ENCODE measurements at places on chromosomes 3 and 15.

GRCh38 chr15:57045741-57046382, 127.4 kb downstream of the TCF12 start:
- DNase-seq = no peak

DNA sequence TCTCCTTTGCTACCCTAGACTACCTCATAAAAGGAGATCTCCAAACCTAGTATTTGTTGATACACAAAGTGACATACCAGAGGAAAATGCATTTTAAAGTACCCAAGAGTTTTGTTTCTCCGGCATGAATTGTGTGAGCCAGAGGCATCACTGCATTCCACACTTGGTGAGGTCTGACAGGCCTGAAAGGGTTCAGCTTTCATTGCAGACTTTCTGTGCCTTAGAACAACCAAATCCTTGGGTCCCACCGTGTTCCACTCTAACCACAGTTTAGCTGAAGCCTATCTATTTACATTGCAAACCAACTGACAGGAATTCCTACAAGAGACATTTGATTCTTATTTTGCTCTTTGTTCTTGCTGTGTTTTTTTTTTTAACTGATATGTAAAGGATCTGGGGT, 21.0 kb upstream of the EID1 start:
- peak; percentile 51 for DNase-seq

- DNase-seq = no peak
These were observed 353.9 kb upstream of the THBS1 start for GRCh38 chr15:39227001-39227400.

DNA sequence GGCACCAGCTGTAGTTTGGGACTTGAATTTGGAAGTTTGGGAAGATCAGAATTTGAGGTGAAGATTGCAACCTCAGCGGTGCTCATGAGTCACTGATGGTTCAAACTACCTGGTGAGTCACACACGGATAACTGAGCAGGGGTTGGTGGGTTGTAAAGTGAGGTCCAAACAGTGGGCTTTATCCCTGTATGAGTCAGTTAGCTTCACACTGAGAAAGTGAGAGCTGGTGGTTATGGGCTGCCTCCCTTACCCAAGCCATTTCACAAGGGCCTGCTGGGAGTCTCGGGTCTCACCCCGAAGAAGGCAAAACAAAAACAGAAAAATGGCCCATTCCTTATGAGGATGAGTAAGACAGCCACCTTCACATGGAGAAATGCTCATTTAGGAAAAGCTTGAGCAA, 77.0 kb downstream of the ITGA11 start:
- no peak for DNase-seq

- no peak for DNase-seq
These were observed 36.3 kb downstream of the GABPB1 start for GRCh38 chr15:50318697-50319096.

DNA sequence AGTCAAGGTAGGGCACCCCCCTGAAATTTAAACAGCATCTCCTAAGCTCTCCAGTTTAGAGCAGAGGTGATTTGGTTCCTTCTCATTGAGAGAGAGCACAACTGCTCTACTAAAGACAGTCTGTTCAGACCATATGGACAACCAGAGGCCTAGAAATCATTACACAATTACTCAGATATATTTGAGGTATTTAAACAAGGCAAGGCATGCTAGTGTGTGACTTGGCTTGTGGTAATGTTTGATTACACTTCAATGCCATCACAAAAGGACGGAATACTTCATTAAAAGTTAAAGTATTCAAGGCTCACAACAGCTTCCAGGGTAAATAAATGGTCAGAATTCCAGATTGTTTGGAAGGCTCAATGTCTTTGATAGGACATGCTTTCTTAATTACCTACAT, 110.2 kb downstream of the LRTM1 start:
- DNase-seq = no peak

- DNase-seq = peak; percentile 13
These were observed 401.2 kb upstream of the C2CD4B start for GRCh38 chr15:62566248-62566647.

DNA sequence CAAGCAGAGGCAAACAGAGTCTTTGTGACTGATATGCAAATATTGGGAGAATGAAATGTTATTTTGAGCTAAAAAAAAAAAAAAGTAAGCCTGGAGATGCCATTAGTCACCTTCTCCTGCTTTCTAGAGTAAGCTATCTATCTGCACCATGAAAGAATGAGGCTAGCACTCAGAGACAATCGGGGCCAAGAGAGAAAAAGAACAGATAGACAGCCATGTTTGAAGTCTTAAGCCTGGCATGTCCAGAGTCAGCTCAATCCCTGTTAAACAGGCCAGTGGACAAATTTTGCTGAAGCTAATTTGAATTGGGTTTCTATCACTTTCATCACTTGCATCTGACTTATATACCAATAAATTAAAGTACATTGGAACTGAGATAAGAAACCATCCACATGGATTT, 204.4 kb downstream of the SLC9A9 start:
- DNase-seq = no peak

DNA sequence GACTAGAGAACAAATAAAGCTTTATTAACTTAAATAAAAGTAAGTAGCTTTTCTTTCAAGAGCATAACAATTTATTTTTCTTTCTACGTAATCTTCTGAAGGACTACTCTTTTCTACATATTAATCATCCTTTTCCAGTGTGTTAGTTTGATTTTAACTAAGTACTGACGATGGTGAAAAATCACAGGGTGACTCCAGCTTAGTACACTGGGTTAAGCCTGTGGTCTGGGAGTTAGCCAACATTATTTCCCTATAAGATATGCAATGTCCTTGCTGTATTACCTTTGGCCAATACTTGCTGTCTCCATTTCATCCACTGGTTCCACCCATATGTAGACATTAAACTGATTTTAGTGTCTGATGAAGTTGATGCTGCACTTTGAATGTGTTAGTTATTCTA, 508.6 kb upstream of the SUCLG2 start:
- DNase-seq = no peak

DNA sequence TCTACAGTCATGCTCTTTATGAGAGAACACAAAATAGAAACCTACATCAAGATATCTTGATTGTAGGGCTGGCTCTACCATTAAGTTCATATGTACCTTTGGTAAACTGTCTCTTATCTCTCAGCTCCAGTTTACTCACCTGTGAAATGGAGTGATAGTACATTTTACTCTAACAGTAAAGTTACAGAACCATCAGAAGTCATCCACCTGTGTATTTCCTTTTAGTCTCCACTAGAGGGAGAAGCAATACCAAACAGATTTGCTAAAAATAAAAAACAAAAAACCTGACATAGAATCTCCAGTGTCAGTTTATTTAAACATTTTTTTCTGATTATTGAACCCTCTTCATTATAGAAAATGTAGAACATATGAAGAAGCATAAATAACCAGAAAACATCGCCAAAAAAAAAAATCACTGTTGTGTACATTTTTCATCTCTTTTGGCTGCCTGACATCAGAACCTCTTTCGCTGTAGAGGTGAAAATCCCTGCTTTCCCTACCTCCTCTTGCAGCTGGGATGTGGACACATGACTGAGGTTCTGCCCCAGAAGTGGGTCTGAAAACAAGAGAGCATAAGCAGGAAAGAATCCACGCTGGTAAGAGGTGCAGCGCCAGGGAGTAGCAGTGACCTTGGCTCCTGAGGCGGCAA, 48.7 kb upstream of the WDR72 start:
- DNase-seq = peak; percentile 1

- no peak for DNase-seq
These were observed 28.4 kb downstream of the RASGRP1 start for GRCh38 chr15:38536201-38536676.

DNA sequence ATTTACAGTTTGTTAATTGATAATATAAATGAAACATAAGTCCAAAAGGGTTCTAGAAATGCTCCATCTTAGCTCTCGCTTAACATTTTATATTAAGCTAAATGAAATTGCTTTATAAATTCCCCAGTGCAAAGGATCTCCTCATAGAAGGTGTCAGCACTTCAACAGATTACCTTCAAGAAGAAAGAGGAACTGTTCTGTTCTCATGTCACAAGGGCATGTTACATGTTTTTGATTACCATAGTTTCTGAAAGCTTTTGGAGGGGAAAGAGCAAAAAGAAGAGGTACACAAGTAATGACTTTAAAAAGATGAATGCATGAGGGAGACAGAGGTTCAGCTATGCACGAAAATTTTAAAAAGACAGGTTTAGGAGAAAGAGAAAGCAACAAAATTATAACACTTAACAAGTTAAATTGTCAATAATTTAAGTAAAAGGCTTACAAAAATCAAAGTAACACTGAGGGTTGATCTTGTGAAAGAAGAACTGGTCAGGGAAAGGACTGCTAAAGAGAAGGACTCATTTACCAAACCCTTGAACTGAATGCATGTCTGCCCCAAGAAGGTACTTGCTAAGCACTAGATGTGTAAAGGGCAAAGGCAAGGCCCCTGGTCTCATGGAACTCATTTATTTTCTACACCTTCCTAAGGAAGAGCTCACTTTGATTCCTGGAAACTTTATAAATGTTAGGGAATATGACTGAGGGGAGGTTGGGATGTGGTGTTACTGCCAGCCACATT, 45.1 kb downstream of the CCDC191 start:
- DNase-seq = no peak

DNA sequence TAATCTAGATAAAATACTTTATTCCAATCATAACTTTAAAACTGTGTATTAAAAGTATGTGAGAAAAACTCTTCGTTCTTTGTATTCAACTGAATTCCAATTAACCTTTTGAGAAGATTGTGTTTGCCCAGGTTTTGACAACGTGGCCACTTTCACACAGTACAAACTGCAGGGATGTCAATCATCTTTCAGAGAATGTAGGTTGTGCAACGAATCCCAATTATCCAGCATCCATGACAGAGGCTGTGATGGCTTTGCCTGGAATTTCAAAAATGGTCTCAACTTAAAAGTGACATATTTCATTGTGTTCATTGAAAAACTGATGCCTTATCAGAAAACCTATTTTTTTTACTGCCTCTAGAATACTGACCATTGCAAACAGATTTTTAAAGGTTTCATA, 615.1 kb upstream of the KCNMB2 start:
- no peak for DNase-seq

- no peak for DNase-seq
These were observed 62.2 kb upstream of the P2RY1 start for GRCh38 chr3:152772674-152773225.

GRCh38 chr3:187000711-187001151, 70.4 kb downstream of the ST6GAL1 start:
- no peak for DNase-seq

- DNase-seq = no peak
These were observed 46.2 kb downstream of the COL8A1 start for GRCh38 chr3:99684644-99685043.

GRCh38 chr3:107959550-107960154, 131.2 kb downstream of the CD47 start:
- no peak for DNase-seq

GRCh38 chr15:31042751-31043150, 51.3 kb upstream of the MTMR10 start:
- DNase-seq = no peak

DNA sequence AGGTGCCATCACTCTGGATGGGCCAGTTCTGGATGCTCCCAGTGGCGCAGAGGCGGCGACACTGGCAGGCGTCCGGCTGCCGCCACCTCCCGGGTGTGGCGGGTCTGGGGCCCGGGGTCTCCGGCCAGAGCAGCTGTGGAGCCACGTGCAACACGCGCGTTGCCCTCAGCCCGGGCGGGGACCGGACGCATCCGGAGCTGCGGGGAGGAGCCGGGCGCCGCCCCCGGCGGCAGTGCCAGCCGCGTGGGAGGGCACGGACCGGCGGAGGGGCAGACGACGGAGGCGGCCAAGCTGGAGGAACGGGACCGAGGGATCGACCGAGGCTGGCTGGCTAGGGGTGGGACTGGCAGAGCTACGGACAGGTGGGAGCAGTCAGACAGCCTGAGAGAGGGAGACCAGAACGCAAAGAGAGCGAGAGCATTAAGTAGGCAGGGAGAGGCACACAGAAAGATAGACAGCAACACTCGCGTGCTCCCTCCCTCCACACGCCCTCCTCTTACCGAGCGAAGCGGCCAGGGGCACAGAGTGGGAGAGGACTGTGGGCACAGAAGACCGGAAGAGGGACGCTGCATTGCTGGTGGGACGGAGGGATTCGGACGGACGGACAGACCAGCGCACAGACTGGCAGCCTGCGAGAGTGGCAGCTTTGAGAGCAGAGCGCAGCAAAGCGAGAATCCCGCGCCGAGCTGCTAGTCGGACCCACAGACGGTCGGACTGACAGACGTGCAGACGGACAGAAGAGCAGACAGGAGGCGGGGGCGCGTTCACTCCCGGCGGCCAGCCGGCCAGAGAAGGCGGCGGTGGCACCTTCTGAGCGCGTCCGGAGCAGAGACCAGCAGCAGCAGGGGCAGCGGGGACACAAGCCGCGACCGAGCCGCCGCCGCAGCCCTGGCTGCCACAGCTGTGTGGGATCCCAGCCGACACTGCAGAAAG, at the start of gene ARPP21:
Gene ARPP21 (plus strand): TSS at position 272 of the 933 bp plus-strand sequence. CDS start 42,227 bp downstream, outside the sequence.
- DNase-seq = peak; percentile 70

DNA sequence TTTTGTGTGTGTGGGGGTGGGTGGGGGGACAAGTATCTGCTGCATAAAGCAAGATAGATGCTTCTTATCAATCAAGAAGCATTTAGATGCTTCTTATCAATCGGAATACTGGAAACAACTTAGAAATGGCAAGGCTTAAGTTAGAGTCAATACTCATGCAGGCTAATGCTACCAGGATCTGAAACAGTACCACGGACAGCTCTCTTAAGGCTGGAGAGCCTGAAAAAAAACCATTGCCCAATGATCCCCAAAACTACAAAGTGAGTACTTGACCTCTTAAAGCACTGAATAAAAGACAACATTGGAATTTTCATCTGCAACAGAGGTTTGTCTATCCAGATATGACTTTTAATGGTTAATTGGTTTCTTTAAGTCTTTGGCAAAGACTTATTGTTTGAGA, 262.3 kb downstream of the GAP43 start:
- DNase-seq = peak; percentile 36

- DNase-seq = no peak
These were observed 260.5 kb upstream of the THBS1 start for GRCh38 chr15:39320355-39320754.

GRCh38 chr3:66110840-66111239, 72.1 kb upstream of the MAGI1 start:
- DNase-seq = no peak

- DNase-seq = peak; percentile 96
These were observed at the start of gene POMGNT2 for GRCh38 chr3:43105596-43106292. Gene POMGNT2 (minus strand): TSS chr3:43106079. CDS start chr3:43081431, 24,648 bp downstream.

DNA sequence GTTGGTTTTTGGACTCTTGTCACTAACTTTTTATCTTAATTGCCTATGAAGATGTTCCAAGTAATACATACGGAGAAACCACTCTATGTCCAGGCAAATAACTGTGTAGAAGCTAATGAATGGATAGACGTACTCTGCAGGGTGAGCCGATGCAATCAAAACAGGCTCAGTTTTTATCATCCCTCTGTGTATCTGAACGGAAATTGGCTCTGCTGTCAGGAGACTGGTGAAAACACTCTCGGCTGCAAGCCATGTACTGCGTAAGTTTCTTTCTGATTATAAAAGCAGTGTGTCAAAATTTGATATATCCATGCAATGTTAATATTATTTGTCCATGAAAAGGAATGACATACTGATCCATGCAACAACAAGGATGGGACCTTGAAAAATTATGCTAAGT, 121.6 kb downstream of the RASA2 start:
- no peak for DNase-seq

DNA sequence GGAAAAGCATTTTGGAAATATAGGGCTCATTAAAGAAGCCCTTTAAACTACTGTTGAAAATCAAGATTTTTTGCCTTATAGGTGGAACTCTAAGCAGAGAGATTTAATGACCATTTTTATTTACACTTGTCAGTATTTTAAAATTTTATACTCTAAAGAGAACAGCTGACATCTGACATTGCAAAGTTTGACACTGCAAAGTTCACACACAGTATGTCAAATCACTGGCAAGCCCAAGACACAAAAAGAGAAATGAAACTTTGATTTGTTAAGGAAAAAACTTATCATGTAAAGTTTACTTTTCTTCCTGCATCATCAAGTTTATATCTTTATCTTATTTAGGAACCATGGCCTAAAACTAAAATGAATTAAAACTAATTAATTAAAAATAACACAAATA, 40.2 kb downstream of the DPH6 start:
- DNase-seq = no peak

All from neural progenitor cell (in vitro differentiated cells).